T-helper 22 cell (primary cell): ENCODE measurements at places on chromosomes 2 and 18.

- DNase-seq, result no peak
These were observed 164.0 kb downstream of the MYO3B start for GRCh38 chr2:170341684-170342623.

DNA sequence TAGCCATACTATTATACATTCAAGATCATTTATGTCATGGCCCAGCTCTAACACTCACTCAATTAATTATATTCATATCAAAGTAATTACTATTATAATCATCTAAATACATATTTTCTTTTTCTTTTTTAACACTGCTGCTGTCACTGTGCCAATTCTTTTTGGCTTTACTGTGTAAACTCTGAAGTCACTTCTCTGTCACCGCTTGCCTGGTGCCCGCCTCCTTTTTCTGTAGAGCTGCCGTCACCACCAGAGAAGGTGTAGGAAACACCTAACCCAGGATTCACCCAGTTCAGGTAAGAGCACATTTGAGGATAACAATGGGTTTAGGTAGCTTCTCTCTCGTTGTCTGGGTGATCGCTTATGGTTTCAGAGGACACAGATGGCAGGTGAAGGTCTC lies 93.3 kb downstream of the AOX1 start:
- DNase-seq, result no peak

DNA sequence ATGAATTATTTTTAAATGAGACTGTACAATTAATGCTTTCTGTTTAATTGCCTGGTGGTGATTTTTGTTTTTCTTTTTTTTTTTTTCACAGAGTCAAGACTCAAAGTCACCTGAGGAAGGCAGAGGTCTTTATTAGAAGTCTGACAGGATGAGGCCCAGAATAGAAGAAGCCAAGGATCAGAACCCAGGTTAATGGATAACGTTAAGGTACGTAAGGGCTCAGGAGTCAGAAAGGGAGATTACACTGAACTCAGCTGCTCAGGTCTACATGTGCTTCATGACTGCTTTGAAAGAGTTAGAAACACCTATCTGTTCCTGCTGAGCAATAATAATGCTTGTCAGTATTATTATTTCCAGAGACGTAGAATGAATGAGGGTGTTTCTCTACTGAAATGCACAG lies 196.5 kb downstream of the LRATD1 start:
- no peak for DNase-seq

DNA sequence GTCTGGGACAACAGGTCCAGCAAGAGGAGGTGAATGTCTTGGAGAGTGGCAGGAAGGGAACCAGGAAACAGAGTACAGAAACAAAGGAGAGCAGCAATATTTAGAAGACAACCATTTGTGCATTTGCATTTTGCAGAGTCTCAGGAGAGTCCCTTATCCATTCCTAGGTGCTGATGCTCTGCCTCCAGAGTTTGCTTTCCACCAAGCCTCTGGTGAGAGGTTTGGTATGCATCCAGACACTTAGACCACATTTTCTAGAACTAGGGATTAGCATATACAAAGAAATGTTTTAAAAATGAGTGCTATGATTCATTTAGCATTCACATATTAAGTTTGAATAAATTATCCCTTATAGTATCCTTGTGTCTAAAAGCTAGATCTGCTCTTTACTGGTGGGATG lies 18.5 kb upstream of the LRATD1 start:
- no peak for DNase-seq

GRCh38 chr2:106187273-106187891 lies 6.7 kb downstream of the UXS1 start:
- DNase-seq, result no peak

DNA sequence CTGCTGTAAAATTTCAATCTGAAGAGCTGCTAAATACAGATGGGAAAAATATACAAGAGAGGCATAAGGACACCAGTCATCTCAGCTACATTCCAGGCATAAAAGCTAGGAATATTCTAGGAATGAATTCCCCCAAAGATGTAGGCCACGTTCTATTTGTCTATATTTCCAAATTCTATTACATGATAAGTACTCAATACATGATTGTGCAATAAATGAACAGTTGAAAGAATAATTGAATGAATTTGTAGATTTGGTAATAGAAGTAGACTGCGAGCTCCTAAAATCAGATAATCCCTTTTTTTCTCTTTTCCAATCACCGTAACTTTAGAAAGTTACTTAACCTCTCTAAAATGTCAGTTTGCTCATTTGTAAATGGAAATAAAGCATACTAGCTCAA lies 48.5 kb upstream of the KCNH7 start:
- no peak for DNase-seq

DNA sequence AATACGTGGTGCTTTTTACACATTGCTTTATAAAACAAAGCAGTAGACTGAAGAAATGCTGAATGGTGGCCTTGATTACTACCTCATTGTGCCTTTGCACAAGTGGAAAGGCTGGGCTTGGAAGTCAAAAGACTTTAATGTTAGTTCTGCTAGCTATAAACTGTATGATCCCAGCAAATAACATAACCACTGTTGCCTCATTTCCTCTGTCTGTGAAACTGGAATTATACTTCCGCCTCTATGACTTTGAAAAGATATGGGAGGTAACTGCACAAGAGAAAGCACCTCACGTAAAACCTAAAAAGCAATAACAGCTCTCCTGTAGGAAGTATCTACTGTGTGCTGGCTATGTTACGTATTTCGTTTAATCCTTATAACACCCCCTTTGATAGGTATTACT lies 43.4 kb upstream of the DSC1 start:
- no peak for DNase-seq

DNA sequence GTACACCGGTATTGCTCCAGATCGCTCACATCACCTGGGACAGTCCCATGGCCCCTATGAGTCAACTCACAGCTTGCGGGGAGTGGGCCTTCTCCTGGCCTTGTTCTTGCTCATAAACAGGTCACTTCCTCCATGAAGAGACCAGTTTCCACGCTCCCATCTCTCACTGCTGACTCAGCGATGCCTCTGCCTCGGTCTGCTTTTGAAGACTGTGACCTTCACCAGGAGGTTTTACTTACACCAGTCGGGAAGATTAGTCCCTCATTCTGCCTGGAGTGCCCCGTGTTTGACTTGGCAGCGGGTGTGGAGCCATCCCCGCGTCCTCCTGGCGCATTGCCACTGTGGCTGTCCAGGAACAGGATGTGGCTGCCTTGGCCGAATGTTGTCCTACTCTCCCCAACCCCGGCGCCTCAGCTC lies 159.8 kb downstream of the RHBDD1 start:
- DNase-seq, result no peak

DNA sequence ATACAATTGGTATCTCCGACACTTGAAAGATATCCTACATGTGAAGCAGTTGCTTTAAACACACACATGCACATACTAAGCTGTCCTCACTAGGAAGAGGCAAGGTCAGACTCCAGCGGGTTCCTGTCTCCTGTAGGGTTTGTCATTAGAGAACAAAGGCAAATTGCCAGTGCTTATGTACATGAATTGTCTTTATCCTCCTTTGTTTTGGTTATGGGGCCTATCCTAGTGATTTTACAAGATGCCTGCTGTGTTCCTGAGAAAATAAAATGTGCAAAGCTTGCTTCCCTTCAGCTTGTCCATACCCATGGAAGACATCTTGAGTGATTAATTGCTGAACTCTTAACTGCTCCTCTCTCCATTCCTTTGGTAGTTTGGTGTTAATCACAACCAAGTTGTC lies 86.7 kb upstream of the SLC39A10 start:
- no peak for DNase-seq

GRCh38 chr2:102357937-102358336 lies 2.3 kb downstream of the IL18R1 start:
- no peak for DNase-seq

DNA sequence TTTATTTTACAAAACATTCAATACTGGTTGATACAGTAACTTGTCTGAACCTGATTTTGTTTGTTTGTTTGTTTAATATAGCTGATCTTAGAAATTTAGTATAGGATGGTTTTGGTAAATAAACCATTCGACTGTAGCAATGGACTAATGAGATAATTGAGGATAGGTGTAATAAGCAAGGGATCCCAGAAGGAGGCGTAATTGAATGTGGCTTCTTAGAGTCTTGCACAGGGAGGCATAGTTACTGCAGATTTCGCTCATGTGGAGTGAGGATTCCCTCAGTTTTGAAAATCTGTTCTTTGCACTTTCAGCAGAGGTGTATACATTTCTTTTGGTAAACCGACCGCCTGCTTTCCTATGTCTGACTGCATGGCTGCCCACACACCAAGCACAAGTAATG lies 709.6 kb downstream of the SOCS6 start:
- DNase-seq, result no peak

DNA sequence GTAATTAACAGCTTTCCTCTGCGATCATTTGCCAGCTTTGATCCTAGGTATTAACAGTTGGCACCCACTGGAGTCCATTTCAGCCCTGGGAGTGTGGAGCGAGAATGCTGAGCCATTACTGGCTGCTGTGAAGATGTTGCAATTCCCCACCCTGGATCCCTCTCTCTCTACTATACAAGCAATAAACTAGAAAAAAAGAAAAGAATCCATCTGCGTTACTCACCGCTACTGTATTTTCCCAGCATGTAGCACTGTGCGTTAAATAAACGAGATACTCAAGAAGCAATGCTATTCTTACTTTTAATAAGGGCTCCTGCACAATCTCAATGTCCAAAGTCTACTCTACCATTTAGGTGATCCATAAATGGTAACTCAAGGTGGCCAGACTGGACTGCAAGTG lies 8.5 kb downstream of the RTTN start:
- DNase-seq, result no peak

GRCh38 chr2:63590626-63591408 lies 2.1 kb downstream of the MDH1 start:
- no peak for DNase-seq

DNA sequence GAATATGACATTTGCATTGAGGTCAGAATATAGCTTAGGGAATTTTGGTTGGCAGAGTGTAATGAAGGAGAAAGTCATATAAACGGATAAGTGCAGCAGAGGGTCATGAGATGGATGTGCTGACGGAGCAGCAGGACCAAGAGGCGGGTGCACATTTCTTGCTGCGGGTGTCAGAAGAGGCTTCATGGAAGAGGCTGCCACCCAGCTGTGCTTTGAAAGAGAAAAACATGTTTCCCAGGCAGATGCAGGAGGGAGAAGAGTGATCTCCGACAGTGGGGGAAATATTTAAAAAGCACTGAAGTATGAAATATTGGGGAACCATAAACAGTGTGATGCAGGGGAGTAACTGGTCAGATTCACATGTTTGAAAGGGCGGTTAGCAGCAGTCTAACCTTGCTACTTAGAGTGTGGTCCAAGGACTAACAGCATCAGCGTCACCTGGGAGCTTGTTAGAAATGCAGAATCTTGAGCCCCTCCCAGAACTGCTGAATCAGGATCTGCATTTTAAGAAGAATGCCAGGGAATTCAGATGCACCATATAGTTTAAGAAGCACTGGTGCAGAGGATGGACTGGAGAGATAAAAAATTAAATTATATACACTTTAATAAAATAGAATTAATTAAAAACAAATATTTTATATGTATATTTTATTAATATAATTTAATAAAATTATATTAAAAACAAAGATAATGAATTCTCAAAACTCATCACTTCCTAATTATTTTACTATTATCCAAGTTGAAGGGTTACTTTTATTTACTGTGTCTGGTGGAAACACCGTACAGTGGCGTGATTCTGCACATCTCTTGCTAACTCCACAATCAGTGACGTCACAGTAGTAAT lies 36.1 kb upstream of the SCYGR1 start:
- DNase-seq, result no peak

DNA sequence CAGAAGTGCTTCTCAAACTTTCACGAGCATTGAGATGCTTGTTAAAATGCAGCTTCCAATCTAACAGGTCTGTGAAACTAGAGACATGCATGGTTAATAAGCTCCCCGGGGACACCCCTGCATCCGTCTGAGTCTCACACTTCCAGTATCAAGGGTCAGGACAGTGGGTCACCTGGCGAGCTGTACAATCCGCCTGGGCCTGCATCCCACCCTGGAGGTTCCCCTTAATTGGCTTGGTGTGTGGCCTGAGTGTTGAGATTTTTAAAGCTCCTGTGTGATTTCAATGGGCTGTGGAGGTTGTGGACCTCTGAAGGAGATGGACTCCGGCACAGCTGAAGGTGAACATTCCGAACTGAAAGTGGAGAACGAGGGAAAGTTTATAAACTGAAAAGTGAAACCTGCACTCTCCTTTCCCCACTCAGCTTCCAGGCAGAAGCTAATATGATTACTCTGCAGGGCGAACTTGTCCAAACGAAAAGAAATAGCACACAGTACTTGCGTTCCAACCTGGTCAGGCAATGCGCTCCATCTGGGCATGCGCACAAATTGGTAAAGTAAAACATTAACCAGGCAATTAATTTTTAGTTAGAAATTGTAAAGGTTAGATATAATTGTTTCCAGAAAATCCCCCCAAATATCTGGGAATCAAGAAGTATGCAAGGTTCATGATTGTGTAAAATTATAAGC lies 191.7 kb upstream of the ALKAL2 start:
- DNase-seq, result no peak

- DNase-seq, result no peak
These were observed 160.2 kb downstream of the DPP4 start for GRCh38 chr2:161913865-161914264.

- DNase-seq, result no peak
These were observed 89.1 kb downstream of the AKAIN1 start for GRCh38 chr18:5107988-5108387.

DNA sequence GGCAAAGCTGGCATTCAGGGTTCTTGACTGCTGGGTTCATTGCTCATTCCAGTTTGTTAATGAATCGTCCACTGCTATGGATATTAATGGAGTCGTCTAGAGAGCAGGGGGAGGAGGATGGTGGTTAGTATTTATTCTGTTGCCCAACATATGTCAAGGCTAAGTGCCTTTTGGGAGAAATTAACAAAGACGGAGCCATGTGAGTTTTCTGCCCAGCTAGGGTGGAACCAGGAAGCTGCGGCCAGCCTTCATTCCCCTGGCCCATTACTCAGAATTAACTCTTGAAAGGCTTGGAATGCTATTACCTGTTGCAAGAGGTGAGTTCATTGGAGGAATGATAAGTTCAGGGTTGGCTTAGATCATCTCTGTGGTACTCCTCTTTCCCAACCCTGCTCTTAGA lies 19.3 kb downstream of the IGFBP2 start:
- DNase-seq, result no peak

GRCh38 chr2:3257826-3258225 lies 119.8 kb downstream of the EIPR1 start:
- no peak for DNase-seq

DNA sequence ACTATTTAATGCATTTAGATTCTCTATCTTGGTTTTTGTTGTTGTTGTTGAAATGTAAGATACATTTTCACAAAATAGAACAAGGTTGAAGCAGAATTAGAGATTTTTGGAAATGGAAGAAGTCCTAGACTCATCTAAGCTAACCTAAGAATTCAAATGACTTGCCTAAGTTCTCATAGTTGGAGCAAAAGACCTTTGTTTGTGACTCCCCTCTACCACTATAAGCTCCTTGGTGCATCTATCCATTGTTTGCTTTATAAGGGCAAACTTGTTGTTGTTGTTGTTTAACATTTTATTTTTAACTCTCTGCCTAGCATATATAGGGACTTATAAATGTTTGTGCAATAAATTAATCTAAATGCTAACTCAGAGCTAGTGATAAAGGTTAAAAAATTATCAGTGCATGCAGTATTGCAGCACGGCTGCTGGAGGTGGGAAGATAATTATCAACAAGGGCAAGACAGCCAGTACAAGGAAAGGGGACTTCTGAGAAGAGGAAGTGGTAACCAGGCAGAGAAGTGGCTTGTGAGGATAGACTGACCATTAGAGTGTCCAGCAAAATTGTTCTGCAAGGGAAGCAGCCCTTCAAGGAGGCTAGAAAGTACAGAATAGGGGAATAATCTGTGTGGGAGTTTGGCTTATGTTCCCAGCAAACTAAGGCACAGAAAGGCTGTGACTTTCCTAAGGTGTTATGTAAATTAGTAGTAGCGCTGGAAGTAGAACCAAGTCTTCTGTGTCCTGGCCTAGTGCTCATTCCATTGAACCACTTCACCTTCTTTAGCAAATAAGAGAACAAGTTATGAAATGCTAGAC lies 38.1 kb upstream of the ACYP2 start:
- no peak for DNase-seq
